Natural killer cell (primary cell): ENCODE measurements at places on chromosomes 6 and 20. TPM values are rescaled to one million over a fixed set of nuclear protein-coding genes. Genes with fewer than 3 reads are reported as not detected.

DNA sequence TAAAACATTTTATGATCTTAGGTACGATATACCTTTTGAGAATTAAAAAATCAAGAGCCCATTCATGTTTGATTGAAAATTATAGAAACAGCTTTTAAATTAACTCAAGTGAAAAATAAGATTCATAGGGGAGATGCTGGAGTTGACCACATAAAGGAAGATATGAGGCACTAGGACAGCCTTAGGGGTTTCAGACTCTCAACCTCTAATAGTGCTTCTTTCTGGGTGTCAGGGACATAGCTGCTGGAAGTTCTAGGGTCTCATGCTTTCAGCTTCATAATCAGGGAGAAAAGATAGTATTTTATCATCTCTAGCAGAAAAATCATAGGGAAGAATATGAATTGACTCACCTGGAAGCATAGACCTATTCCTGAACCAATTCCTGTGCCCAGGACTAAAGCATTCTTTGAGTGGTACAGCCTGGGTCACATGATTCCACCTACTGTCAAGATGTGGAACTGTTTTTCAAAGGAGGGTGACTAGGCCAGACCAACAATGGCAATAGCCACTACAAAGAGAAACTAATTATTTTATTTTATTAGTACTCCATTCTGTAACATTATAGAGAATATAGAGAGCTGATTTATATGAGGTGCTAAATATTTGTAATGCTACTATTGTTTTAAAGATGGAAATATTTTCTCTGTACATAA, 27.8 kb upstream of the CENPW start:
- no peak for DNase-seq
- H3K4me3 ChIP-seq, result no peak overlapping the region
- H3K4me1 ChIP-seq, result no peaks in the 10 kb centered on the region
- no peaks in the 10 kb centered on the region for H3K27me3 ChIP-seq

- DNase-seq, result peak; percentile 57
- H3K36me3 ChIP-seq, result no peaks in the 10 kb centered on the region
- peaks cover 24% of the 10 kb centered on the region for H3K4me1 ChIP-seq
- no peaks in the 10 kb centered on the region for H3K27me3 ChIP-seq
- peak overlapping the region; percentile 99 for H3K27ac ChIP-seq
- peak overlapping the region; percentile 25 for H3K4me3 ChIP-seq
Measured at GRCh38 chr20:20181322-20181721, 129.0 kb downstream of the CFAP61 start.

GRCh38 chr6:108168501-108169463, 3.0 kb downstream of the NR2E1 start:
- H3K27ac ChIP-seq, result no peak overlapping the region
- H3K27me3 ChIP-seq, result peaks cover 63% of the 10 kb centered on the region
- H3K4me3 ChIP-seq, result no peak overlapping the region
- peaks cover 32% of the 10 kb centered on the region for H3K4me1 ChIP-seq

GRCh38 chr6:134521116-134521501, 203.2 kb upstream of the SGK1 start:
- no peaks in the 10 kb centered on the region for H3K36me3 ChIP-seq
- peaks cover 3% of the 10 kb centered on the region for H3K4me1 ChIP-seq
- no peak for DNase-seq
- H3K27ac ChIP-seq, result no peak overlapping the region

GRCh38 chr20:5927749-5928462, 22.4 kb downstream of the TRMT6 start:
- no peak for DNase-seq
- H3K27me3 ChIP-seq, result no peaks in the 10 kb centered on the region
- no peaks in the 10 kb centered on the region for H3K36me3 ChIP-seq
- H3K4me1 ChIP-seq, result no peaks in the 10 kb centered on the region
- no peak overlapping the region for H3K4me3 ChIP-seq

RIMS4 gene
- not detected for total RNA-seq
